ENCODE measurements at places on chromosomes 5 and 9.

- DNase-seq, result no peak
These were observed 70.3 kb downstream of the RIGI start for GRCh38 chr9:32455738-32456137.

DNA sequence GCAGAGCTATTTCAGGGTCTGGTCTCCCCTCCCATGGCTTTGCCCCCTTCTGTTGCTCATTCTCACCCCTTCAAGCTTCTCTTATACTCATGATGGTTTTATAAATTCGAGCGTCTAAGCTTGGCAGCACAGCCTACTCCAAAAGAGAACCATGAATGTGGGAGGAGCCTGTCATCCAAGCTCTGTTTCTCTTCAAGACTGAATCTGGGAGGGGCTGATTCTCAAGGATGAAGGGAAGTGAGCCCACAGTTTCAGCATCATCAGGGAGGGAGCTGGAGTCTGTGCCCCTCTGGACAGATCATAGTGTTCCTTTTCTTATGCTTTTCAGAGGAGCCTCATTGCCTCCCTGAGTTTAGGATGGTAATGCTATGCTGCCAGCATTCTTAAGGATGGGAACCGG is 168.6 kb downstream of the CFAP90 start:
- no peak for DNase-seq

- DNase-seq, result peak; percentile 21
These were observed at the start of gene MOB3B for GRCh38 chr9:27529316-27530278. Gene MOB3B, minus strand, starts transcription at chr9:27529814. Its CDS starts 74,264 bp downstream, at chr9:27455550.

DNA sequence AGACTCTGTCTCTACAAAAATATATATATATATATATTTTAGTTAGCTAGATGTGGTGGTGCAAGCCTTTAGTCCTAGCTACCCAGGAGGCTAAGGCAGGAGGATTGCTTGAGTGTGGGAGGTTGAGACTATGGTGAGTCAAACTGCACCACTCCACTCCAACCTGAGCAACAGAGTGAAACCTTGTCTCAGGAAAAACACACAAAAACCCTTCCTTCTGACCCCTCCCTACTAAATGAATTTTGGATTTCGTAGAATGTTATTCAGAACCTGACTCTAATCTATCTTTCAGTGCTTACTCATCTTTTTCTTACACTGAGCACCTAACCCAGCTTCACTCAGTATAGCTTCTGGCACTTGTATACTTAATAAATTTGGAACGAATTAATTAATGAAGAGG is 35.2 kb upstream of the IL7R start:
- no peak for DNase-seq

GRCh38 chr9:131728961-131729360 is 10.9 kb downstream of the RAPGEF1 start:
- no peak for DNase-seq

DNA sequence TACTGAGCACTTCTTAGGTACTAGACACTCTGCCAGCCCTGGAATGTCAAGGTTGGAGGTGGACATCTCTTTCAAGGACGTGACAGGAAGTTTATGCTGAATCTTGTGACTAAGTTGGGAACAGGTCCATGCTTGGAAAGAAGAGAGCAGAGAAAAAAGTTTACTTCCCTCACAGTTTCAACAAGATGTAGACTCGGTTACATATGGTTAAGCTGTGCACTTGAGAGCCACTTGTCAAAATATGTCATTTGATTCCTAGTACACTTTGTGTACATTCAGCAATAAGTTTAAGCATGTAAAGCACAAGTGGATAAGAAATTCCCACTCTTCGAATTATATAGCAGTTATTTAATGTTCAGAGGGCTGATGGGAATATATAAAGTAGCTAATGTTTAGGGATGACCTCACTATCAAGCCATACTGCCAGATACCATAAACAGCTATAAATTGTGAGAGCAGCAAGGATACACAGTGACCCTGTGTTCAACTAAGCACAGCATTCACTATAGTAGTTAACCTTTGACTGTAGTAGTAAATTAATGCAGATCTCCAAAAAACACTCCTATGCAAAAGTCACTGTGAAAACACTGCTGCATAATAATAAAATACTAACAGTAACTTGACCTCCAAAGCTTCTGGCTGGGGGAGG is 1944.6 kb upstream of the WWC1 start:
- no peak for DNase-seq

Measured in cortex of kidney (tissue), 1 donor.